ENCODE measurements at places on chromosomes 12 and 14.

- no peak for DNase-seq
These were observed 35.0 kb upstream of the NAV3 start for GRCh38 chr12:77795699-77796098.

GRCh38 chr14:99531251-99532096, 50.3 kb downstream of the CCNK start:
- DNase-seq = no peak

GRCh38 chr14:21874167-21874566, 200.5 kb upstream of the OR4E1 start:
- no peak for DNase-seq

GRCh38 chr12:130799051-130799450, 40.0 kb downstream of the STX2 start:
- no peak for DNase-seq

- DNase-seq = no peak
These were observed 394.7 kb upstream of the NOVA1 start for GRCh38 chr14:26992403-26993115.

- DNase-seq = no peak
These were observed 72.0 kb upstream of the TBX5 start for GRCh38 chr12:114477989-114478395.

- DNase-seq = no peak
These were observed 55.4 kb downstream of the KCNJ8 start for GRCh38 chr12:21718944-21719650.

GRCh38 chr12:96902076-96902475, 5.0 kb upstream of the NEDD1 start:
- no peak for DNase-seq

GRCh38 chr12:114875313-114875712, 191.3 kb upstream of the TBX3 start:
- no peak for DNase-seq

- no peak for DNase-seq
These were observed 251.9 kb upstream of the SOX5 start for GRCh38 chr12:24201258-24201970.

GRCh38 chr14:62143245-62143644, 381.0 kb downstream of the SNAPC1 start:
- no peak for DNase-seq

DNA sequence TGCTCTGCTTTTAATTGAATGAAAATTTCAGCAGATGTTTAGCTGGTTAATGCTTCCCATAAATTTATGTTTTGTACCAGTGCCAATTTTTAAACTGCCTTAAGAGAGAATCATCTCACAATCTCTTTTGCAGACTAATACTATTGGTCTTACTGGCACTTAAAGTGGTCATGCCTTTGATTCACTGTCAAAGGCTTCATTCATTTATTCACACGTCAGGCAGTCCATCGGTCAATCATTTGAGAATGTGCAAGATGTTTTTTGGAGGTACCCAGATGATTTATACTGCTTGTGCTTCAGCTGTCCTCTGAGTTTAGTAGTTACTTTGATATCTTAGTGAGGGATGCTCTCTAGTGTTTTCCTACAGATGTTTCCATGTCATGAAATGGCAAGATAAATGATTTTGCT, 83.4 kb downstream of the NAV3 start:
- no peak for DNase-seq

GRCh38 chr12:89901906-89902642, 193.4 kb upstream of the ATP2B1 start:
- DNase-seq = no peak

DNA sequence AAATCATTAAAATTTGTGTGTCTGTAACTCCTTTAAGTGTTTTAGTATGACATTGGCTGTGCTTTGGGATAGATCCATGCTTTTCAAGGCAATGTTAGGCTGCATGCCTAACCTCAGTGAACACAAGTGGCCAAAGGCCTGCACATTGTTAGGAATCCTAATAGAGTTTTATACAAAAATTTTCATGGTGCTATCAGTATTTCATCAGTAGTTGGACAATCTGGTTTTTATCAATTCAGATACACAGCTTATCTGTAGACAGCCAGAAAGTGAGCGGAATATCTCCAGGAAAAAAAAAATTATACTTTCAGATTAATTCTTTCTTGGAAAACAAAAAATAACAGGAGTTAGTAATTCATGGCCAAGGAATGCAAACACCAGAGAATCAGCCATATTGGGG, 324.0 kb upstream of the PDE3A start:
- DNase-seq = no peak

GRCh38 chr14:39731912-39732311, 299.7 kb upstream of the FBXO33 start:
- no peak for DNase-seq

DNA sequence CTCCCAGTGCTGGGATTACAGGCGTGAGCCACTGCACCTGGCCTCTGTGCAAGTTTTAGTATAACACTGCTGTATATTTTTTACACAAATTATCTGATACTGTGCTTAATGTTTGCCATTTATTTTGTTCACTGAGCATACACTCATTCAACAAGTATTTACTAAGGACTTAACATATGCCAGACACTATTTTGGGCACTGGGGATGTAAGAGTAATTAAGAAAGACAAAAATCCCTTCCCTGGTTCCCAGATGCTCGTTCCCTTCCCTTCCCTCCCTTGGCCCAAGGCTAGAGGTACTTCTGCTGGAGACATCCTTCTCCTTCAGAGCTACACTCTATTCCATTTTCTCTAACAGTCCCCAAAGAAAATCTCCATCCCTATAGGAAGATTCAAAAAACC, 12.5 kb downstream of the CIT start:
- no peak for DNase-seq

GRCh38 chr12:96237465-96238077, 43.4 kb downstream of the ELK3 start:
- no peak for DNase-seq

GRCh38 chr12:1443421-1444141, 150.8 kb downstream of the FBXL14 start:
- no peak for DNase-seq

DNA sequence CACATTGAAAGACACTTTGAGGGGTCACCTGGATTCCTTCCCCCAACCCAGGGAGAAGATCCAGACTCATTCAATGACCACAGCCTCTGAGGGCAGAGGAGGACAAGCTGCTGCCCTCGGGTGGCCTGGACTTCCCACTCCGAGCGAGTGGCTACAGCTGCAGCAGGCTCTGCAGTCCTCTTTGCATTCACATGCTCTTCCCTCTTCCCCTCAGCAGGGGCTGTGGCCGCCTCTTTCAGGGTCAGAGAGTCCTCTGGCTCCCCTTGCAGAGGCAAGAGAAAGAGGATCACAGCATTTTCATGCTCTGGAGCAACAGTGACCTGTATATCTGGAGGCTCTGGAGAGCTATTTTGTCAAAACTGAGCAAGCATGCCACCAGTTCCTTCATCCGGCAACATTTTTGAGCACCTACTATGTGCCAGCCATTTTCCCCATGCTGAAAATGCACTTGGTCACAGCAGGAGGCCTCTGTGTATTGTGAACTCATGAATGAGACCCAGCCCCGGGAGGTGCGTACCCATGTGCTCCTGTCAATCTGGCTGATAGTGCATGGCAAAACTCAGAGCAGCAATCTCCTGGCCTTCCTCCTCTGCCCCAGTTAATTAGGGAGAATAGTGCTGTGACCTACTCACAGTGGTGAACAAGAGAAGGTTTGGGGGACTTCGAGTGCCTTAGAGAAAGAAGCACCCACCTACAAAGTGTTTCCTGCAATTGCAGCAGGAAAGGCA, 42.9 kb upstream of the KCNA5 start:
- no peak for DNase-seq

- DNase-seq = no peak
These were observed 3.5 kb downstream of the CMTM5 start for GRCh38 chr14:23380197-23380914.

GRCh38 chr14:88823968-88824313, 510 bp upstream of the TTC8 start:
- DNase-seq = no peak

GRCh38 chr12:10740182-10740581, 17.1 kb upstream of the YBX3 start:
- no peak for DNase-seq

DNA sequence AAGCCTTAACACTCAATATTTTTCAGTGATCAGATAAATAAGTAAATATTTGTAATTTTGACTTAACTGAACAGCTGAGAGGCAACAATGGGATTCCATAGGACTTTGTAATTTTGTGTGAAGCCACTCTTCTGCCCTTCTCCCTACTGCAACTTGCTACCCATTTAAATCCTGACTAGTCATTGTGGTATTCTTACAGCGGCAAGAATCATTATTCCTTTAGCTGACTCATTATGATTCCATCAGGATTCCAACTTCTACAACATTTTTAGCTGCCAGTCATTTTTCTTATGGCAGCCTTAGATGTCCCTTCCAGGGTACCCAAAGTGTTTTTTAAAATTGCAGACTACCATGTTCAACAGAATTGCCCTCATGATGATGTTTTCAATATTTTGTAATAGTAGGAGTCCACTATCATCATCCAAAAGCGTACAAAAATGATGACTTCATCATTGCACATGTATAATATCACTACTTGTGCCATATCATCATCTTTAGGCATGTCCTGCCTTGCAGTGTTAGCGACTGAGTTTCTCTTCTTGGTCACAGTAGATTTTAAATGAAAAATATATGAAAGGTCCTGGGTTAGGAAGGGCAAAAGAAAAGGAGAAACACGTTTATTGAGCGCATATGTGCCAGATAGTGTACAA, 5.1 kb upstream of the MAGOHB start:
- no peak for DNase-seq

DNA sequence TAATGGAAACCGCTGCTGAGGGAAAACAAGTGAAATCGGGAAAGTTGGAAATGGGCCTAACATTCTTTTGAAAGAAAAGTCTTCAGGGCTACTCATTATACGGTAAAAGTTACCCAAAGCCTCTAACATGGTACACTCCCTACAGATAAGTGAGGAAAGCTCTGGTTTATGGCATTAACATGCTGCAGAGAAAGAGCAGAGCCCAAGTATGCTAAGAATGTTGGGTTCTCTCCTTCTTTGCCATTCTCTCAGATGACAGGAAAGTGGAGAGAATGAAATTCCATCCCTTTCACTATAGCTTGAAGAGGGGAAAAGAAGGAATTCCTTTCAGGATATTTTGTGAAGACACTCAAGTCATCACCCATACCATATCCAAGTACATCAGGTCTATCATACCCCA, 348.0 kb downstream of the SEC23A start:
- DNase-seq = no peak
